Activated CD4-positive, alpha-beta T cell treated with anti-CD3 and anti-CD28 coated beads, Interleukin-10, Interleukin-2, amounts not matched to agents 100 ng/mL and 50 ng/mL, durations not matched to agents 16 hours and 8 hours (primary cell): ENCODE measurements at places on chromosomes 1 and 21.

DNA sequence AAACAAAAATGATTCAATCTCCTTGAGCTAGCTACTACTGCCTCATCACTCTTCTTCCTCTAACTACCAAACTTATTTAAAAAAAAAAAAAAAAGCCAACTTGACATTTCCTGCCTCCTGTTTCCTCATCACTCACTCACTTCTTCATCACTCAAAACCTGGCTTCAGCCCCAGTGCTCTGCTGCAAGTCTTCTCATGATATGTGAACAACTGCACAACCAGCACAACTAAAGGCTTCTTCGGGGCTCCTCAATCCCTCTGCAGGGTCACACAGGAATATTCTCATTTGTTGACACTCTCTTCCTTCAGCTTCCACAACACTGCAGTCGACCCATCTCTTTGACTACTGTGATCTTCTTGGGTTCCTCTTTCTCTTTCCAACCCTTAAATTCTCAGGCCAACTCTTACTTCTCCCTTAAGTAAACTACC is 7.6 kb downstream of the MTF1 start:
- DNase-seq = peak; percentile 17

GRCh38 chr21:14520535-14520934 is 25.6 kb downstream of the SAMSN1 start:
- DNase-seq = no peak

DNA sequence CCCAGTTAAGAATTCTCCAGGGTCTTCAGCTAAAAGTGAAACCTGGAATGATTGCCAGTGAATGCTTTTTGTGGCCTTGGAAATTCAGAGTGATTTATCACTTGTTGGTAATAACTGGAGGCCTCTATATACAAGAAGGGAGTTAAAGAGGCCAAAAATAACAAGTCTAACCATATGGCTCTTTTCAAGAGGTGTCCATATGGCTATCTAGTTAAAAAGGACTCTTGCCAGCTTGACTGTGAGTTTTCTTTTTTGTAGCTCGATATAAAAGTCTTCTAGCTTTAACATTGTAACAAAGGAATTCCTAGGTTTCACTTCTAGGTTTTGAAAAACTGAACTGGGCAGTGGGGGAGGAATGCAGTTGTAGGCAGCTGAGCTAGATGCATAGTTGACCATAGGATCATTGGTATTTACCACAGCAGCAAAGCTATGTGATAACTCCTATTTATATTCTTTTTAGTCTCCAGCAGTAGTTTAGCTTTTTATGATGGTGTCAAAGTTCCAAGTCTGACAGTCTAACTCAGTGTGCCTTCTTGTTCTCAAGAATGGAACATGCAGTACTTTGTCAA is 44.4 kb downstream of the CACHD1 start:
- no peak for DNase-seq

DNA sequence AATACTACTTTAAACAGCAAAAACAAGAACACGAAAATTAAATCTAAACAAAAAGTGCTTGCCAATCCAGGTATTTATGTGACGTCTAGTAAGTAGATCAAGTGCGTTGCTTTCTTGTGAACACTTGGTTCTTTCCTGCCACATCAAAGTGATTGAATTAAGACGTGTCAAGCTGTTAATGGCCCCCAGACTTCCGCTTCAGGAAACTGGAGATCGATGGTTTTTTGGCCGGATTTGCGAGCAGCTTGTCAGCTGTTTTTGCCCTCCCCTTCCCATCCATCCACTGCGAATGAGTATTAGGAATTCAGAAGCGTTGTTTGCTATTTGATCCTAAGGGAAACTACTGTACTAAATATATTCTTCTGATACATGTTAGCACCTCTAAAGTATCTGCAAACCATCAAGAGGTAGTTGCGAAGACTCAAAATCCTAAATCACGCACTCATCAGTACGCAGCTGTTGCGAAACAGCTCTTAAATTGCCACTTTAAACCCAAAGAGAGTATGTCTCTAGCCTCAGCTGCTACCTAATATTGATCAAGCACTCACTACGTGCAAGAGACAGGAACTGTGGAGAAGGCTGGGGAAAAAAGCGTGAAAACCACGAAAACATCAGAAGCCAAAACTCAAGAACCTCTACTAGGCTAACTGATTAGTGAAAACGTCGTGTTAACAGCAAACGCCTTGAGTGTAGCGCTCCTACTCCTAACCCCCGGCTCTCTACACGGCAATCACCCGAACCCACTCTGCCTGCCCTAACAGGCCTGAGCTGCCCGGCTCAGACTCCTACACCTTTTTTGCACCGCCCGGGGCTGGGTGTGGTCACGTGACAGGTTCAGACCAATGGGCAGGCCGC is 473 bp upstream of the BRDT start:
- DNase-seq = peak; percentile 58

DNA sequence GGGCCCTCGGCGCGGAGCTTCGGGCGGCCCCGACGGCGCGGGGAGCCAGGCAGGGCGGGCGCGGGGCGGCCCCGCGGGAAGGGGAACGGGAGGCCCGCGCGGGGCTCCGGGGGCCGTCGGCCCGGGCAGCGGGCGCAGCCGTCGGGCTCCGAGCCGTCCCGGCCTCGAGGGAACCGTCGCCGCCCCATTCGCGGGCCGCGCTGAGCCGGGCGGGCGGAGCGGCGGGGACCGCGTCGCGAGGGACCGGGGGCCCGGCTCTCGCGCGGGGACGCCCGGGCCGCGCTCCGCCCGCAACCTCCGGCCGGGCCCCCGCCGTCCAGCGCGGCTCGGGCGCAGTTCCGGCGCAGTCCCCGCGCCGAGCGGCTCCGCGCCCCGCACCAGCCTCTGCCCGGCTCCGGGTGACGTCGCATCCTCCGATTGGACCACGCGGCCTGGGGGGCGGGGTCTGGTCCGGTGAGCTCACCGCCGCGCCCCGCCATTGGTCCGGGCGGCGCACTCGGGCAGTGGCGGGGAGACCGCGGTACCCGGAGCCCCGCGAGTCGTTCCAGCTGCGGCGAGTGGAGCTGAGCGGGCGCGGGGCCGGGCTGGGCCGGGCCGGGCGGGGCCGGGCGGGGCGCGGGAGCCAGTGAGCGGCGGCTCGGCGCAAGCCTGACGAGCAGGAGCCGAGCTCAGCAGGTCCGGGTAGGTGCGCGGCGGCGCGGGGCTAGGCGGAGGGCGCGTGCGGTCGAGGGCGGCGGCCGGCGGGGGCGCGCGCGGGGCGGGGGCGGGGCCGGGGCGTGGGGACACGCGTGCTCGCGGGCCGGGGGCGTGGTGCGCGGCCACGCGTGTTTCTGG is 66.7 kb upstream of the VAMP3 start:
- DNase-seq = peak; percentile 92

- no peak for DNase-seq
Measured at GRCh38 chr1:178659789-178660208, 65.2 kb upstream of the RALGPS2 start.

- DNase-seq = no peak
Measured at GRCh38 chr1:75612976-75613375, 2.1 kb upstream of the SLC44A5 start.

DNA sequence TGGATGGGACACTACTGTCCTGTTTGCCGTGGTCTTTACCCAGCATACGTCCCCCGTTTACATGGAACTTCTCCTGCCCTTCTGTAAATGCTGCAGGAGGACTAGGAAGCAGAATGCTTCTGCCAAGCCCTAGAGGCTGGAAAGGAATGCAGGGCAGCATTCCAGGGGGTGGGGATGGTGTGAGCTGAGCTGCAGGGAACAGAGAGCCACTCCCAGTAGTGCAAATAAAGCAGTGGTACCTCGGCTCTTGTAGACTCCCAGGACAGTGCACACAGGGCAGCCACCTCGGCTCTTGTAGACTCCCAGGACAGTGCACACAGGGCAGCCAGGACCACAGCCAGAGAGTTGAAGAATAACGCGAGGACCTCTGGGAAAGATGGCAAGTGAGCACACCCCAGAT is 35.4 kb downstream of the PTPRU start:
- DNase-seq = no peak

- DNase-seq = no peak
Measured at GRCh38 chr1:228497817-228498216, 10.6 kb downstream of the RNF187 start.

DNA sequence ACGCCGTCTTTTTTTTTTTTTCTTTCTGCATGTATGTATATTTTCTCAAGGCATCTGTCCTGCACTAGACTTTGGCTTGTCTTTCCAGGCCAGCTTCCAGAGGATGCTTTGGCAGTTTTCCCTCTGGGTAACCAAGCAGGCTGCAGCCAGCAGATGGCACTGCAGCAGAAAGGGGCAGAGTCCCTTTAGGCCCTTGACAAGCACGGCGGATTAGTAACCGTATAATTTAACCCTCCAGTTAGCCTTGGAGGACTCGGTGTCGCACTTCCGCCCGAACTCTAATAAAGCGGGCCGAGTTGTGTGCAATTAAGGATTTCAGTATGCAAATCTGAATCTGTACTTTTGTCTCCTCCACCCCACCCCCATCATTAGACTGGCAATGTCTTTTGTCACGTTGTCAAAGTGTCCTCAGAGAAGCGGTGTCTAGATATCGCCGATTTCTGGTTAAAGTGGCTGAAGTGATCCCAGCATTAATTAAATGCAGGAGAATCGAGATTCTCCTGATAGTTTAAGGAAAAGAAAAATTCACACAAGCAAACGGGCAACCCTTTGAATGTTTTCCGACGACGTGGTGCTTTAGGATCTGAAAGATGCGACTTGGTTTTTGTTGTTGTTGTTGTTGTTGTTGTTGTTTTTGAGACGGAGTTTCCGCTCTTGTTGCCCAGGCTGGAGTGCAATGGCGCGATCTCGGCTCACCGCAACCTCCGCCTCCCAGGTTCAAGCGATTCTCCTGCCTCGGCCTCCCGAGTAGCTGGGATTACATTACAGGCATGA is 1.1 kb upstream of the TMEM167B start:
- DNase-seq = peak; percentile 61

GRCh38 chr21:15240848-15241247 is 176.0 kb upstream of the NRIP1 start:
- no peak for DNase-seq

- peak; percentile 56 for DNase-seq
Measured at GRCh38 chr1:64923294-64923718, 43.0 kb downstream of the JAK1 start.

DNA sequence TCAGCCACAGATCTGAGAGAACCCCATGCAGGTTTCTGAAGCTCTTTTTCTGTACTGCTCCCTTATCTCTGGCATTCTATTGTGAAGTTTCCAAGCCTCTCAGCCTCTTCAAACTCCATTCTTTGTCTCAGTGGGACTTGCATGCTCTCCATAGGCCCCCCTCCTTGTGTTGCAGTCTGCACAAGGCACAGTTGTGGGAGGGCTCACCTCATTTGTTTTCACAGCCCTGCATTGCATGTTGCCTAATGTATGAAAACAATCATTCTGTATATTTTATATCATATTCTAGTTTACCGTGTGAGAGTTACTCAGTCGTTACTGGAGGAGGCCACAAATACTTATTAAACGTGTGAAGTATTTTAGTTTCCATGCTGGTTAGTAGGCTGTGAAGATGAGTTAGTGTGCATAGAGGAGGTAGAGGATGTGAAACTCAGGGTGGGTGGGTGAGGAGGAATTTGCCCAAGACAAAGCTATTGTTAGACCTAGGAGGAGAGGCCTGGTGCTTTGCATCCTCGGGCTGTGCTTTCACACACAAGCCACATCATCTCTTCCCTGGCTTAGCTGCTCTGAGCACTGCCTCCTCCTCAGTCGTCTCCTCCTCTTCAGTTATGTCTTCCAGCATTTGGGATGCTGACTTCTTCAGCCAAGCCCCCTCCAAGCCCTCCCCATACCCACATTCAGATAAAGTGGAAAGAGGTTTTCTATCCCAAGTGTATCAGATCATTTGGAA is 7.8 kb upstream of the CHI3L2 start:
- peak; percentile 81 for DNase-seq

DNA sequence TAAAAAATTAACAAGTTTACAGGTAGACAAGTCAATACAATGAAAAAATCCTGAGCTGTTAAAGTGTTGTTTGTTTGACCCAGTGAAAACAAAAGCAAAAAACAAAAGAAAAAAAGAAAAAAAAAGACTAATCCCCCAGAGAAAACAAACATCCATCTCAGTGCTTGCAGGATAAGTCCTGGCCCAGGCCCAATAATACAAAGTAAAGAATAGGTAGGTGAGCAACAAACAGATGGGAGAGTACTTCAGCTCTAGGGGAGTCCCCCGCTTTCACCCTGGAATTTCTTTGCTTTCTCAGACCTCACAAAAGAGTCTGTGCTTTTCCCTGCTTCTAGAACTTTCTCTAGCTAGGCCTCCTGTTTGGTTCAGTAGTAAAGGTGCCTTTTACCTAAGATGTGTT is 70.3 kb downstream of the ABCA4 start:
- no peak for DNase-seq

GRCh38 chr1:62022382-62022983 is 172.2 kb upstream of the L1TD1 start:
- DNase-seq = no peak

- peak; percentile 31 for DNase-seq
Measured at GRCh38 chr1:162878000-162878596, 17.1 kb upstream of the CCDC190 start.

GRCh38 chr21:22806278-22806677 is 1808.1 kb downstream of the NCAM2 start:
- DNase-seq = no peak

DNA sequence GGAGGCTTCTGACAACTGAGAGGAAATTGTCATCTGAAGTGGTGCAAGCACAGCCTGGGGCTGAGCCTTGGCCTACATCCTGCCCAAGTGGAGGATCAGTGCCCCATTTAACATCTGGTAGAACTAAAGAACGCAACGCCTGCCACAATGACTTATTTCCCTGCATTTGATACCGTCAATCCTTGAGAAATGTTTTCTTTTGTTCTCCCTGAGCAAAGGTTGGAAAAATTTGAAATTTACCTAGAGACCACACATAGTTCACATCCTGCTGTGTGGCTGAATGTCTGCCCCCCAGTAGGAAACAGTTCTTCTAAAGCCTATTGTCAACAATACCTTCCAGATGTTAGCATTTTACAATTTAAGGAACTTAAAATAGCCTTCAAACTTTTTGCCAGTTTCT is 5.6 kb upstream of the RGS4 start:
- DNase-seq = no peak

- no peak for DNase-seq
Measured at GRCh38 chr1:165407398-165407797, 37.5 kb downstream of the RXRG start.

DNA sequence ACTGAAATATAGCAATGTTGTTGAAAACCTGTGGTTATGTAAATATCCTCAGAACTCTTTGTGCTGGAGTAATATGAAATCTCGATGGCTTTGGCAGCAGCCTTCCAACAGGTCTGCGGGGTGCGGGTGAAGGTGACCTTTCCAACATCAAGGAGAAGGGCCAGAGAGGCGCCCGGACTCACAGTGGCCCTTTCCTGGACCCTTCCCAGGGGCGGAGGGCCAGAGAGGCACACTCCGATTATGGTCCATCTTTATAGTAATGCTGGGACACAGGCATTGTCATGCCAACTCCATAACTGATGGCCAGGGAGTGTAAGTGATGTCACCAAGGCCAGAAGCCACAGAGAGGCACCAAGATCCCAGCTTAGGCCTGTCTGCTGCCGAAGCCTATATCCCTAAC is 18.1 kb downstream of the SLC37A1 start:
- no peak for DNase-seq

- DNase-seq = no peak
Measured at GRCh38 chr21:38850277-38850951, 44.7 kb downstream of the ETS2 start.
